ENCODE measurements at places on chromosomes 3 and 15.

DNA sequence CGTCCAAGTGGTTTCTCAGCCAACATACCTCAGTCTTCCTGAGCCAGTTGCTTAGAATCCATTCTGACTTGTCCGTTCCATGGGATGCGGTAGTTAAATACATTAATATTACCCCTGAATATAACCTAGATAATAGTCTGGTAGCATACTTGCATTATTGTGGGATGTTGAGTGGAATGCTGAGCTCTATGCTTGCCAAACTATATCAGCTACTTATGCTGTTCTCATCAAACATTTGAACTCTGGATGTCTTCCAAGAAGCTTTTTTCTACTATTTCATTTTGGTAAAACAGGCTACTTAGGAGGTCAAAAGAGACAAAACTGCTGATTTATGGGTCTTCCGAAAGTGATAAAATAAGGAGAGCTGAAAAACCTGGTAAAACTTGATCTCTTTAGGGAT is 429.5 kb downstream of the NAALADL2 start:
- DNase-seq = no peak

GRCh38 chr15:80174017-80174746 is 21.4 kb downstream of the FAH start:
- peak; percentile 5 for DNase-seq

DNA sequence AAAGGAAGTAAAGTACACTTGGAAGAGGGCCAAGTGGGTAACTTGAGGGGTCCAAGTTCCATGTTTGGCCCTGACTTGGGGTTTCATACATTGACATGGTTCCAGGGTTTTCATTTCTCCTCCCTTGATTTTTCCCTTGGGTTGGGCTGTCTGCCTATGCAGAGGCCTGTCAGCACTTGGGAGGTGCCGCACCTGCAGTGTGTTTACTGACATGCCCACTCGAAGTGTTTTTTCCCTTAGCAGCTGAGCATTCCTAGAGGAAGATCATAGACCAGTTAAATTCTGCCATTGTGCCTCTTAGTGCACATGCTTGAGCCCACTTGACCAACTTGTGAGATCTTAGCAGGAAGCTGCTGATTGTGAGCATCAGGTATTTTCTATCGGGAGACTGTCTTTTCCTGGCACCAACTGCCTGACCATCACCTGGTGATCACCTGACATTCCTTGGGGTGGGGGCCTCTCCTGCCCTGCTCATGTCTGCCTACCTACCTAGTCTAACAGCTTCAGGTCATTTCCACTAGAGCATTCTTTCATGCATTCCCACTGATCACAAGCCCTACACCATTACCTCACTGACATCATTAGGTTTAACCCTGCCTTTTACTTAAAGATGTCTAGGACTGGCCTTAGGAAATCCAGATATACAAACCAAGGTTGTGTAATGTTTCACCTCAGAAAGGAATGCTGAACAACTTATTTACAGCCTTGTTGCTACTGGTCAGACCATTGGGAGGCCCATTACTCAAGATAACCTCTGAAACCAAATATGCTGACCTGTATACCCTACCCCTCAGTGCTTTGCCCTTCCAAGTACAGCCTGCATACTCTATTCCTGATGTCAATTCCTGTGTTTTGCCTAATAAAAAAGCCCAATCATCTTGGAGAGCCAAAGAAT is 68.3 kb downstream of the CD47 start:
- no peak for DNase-seq

DNA sequence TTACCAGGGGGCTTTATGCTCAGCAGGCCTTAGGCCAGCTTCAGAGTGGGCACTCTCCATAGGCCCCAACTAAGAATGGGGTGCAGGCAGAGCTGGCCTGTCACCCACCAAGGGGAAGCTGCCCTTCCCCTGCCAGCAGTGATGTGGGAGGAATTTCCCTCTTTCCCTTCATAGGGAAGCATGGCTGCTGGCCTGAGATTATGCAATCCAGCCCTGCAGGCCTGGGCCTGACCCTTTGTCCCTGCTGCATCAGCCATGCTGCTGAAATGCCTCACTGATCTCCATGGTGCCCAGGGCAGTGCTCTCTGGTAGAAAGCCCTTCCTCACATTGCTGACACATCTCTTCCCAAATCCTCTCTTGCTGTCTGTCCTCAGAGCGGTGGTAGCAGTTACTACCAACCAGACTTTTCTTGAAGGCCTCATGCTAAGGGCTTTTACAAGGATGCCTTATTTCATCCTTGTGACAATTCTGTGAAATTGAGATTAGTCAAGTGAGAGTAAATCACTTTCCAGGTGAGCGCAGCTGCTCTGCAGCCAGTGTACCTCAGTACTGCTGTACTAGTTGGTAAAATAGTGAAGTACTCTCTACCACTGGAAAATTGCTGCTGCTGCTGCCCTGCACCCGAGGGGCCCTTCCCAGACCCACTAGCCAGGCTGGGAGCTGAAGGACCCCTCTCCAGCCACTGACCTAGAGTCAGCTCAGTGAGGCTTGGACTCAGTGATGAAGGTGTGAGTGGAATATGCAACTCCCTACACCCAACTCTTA is 33.8 kb downstream of the MRAS start:
- no peak for DNase-seq

DNA sequence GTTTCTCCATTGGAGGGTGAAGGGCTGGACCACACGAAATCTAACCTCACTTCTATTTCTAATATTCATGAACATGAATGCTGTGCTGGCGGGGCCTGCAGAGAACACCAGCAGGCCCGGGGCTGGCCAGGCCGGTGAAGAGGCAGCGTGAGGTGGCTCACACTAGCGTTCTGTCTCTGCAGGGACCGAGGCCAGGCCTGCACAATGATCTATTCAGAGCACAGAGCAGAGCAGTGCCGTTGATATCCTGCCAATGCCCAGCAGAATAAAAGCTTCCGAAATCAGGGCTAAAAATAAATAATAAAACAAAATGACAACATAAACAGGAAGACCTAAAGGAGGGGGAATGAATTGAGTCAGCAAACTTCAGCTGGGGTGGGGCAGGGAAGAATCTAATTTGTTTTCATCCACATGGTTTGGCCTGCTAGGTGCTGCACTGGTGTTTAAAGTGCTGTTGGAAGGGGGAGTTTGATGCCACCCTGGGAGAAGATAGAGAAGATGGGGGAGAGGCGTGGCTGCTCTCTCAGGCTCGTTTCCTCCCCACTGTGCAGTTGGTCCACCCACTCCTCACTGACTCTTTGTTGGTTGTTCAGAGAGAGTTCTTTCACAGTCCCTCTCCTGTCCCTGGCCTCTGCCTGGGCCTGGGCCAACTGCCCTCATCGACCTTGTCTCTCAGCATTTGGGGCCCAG is 837.1 kb downstream of the AGBL1 start:
- no peak for DNase-seq

- DNase-seq = no peak
Observed at GRCh38 chr15:74653426-74654102, 37.9 kb downstream of the CLK3 start.

GRCh38 chr3:4475804-4476203 is 8.7 kb upstream of the SUMF1 start:
- no peak for DNase-seq

Measured in T1000 (cell line).